Frontal cortex (tissue), 4 donors: ENCODE measurements at places on chromosomes 4 and X. TPM values are rescaled to one million over a fixed set of nuclear protein-coding genes. Genes with fewer than 3 reads are reported as not detected.

- DNase-seq = no peak
Measured at GRCh38 chr4:41693629-41694028, 54.9 kb downstream of the PHOX2B start.

- no peak for DNase-seq
Measured at GRCh38 chrX:100120956-100121355, 289.1 kb downstream of the PCDH19 start.

DNA sequence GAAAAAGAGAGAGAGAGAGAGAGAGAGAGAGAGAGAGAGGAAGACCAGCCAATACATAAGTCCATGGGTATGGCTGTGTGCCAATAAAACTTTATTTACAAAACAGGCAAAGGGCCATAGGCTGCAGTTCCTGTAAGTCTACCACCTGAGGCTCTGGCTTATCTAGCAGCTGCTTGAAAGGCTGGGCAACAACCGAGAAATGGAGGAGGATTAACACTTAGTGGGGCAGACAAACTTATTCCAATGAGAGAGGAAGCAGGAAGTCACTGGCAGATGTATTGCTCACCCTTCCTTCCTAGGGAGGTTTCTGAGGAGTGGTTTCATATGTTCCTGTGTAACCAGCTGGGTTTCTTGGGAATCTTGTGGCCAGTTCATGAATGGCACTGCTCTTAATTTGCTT lies 4.7 kb upstream of the GPR143 start:
- DNase-seq = no peak

- DNase-seq = no peak
Measured at GRCh38 chr4:76194325-76194724, 19.3 kb downstream of the SCARB2 start.

DNA sequence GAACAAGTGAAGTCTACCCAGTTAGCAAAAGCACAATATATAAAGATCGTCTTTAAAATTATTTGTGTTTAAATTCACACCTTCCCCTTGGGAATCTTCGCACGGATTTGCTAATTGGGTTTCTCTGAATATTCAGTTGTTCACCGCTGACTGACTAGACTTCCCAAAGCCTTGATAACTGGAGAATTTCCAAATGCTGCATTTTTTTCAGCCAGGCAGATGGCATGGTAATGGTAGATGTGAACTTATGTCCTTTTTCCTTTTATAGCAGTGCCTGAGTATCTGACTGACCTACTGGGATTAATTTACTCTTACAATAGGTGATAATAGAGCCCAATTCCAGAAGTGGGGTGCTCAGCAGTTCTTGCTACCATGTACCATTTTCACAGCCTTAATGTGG lies 548.1 kb downstream of the PACRGL start:
- no peak for DNase-seq

The CLGN gene
- 4.5 TPM for total RNA-seq

The CAPN6 gene
- under 0.01 TPM for total RNA-seq
